ENCODE measurements at places on chromosomes 11 and 22.

DNA sequence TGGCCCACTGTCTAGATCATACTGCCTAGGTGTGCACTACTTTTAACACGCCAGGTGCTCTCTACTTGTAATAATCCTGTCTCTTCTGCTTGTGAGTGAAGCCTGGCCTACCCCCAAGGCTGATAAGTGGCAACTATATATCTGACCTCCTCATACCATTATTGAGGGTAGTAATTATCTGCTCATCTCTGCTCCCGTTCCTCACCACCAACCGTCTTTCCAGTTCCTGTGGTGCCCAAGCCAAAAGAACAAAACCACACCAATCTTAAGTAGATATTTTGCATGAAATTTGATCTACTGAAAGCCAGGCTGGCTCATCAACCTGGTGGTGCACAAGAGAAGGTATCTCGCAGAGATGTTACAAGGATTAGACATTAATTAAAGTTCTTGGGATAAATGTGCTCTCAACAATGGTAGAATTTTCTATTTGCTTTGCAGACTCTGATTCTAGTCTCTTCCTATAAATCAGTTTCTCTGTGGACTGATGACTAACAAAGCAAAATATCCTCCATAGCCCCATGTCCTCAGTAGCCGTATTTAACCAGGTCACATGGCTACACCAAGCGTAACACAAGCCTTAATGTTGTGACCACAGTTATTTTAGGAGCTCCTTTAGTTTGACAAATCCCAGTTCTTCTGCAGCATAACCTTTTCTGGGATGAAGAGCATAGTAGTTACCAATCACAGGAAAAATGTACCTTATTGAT, 267.2 kb downstream of the NTM start:
- DNase-seq, result no peak

DNA sequence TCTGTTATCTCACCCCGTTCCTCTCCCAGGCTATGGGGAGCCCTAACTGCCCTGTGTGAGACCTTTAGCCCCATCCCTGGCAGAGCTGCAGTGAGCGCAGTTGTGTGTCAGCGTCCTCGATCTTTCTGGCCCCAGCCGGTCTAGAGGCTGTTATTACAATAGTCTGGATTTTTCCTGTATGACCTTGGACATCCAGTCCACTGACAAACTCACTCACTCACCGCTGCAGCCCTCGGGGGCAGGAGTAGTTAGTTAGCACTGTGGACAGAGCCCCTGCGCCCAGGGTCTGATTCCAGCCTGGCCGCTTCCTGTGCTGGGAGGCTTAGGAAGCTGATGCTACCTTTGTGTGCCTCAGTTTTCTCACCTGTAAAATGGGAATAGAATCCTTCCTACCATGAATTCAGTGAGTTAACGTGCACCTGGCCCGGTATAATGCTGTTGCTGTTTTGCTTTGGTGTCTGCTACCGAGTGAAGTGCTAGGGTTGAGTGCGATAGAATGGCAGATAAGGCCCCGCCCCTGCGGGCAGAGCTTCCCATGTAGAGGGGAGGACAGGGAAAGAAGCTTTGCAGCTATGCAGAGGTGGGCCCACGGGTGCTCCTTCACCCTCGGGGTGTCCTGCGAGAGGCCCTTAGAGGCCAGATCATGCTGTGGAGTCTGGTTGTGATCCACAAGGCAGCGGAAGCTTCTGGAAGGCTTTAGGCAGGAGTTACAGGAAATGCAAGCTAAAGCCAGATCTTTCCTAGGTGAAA, 3.0 kb downstream of the LRP5 start:
- DNase-seq, result no peak

- DNase-seq, result no peak
Observed at GRCh38 chr11:61776561-61777075, 15.8 kb downstream of the TMEM258 start.

GRCh38 chr22:24434471-24435322, 7.3 kb downstream of the ADORA2A start:
- no peak for DNase-seq

GRCh38 chr11:64186492-64187165, 658 bp downstream of the STIP1 start:
- DNase-seq, result no peak

- DNase-seq, result no peak
Observed at GRCh38 chr11:61731952-61732675, 20.3 kb upstream of the MYRF start.

- no peak for DNase-seq
Observed at GRCh38 chr11:23673366-23673765, 813.1 kb upstream of the CCDC179 start.

- no peak for DNase-seq
Observed at GRCh38 chr11:117412176-117412575, 84.5 kb downstream of the CEP164 start.

DNA sequence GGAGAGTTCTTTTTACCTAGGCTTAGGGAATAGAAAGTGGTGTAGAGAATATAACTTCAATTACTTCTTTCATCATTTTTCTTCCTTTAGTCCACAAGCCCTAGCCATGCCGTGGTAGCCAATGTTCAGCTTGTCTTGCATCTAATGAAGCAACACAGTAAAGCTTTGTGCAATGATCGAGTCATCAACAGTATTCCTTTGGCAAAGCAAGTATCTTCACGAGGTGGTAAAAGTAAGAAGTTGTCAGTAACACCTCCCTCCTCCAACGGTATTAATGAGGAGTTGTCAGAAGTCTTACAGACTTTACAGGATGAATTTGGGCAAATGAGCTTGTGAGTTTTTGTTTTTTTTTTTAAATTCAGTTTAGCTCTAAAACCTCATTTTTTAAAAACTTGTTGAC, 37.4 kb downstream of the CEP57 start:
- no peak for DNase-seq

DNA sequence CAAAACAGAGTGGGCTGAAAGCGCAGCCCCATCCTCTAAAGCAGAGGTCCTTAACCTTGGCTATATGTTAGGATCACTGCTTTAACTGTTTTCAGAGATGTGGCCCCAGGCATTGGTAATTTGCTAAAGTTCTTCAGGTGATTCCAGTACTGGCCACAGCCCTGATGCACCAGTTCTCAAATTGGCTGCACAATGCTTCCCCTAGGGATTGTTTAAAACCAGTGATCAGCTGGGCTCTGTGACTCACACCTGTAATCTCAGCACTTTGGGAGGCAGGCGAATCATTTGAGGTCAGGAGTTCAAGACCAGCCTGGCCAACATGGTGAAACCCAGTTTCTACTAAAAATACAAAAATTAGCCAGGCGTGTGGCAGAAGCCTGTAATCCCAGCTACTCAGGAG, 8.4 kb upstream of the IRAG1 start:
- DNase-seq, result no peak

Data from right renal pelvis (tissue), 4 donors.